ENCODE measurements at places on chromosomes 1 and 21.

DNA sequence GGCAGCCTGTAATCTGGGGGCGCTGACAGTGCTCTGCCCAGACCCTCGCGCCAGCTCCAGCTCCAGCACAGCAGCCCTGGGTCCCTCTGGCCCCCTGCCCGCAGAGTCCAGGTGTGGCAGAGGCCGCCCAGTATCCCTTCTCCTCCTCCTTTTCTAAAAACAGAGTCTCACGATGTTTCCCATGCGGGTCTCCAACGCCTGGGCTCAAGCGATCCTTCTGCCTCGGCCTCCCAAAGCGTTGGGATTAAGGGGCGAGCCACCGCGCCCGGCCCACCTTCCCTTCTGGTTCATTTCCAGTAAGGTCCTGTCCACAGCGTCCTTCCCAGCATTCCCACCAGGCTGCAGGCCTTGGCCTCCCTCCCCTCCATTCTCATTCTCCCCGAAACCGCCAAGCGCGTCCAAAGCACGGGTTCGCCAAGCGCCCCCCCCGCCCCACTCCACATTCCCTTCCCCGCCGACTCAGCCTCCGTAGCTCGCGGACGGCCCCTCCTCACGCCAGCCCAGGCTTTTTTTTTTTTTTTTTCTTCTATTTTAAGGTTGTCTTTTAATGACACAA is 2.0 kb upstream of the PCBP3 start:
- DNase-seq, result no peak

DNA sequence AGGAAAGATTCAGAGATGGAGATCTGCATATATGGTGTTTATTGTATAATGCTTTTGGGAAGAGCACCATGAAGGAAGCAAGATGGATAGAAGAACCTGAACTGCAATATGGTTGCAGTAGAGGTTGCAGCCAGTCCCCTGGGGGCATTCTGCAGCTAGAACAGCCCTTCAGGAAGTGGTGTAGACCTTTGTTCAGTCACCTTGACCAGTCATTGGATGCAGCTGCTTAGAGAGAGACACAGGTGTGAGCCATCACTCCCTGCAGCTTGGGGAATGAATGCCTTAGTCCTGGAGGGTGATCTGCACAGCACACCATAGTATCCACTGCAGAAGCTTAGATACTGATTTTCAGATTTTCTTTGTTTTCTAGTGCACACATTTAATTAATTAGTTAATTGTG is 42.3 kb downstream of the NEK7 start:
- DNase-seq, result no peak

GRCh38 chr21:28641731-28642130 is 350.9 kb downstream of the LTN1 start:
- DNase-seq, result no peak

DNA sequence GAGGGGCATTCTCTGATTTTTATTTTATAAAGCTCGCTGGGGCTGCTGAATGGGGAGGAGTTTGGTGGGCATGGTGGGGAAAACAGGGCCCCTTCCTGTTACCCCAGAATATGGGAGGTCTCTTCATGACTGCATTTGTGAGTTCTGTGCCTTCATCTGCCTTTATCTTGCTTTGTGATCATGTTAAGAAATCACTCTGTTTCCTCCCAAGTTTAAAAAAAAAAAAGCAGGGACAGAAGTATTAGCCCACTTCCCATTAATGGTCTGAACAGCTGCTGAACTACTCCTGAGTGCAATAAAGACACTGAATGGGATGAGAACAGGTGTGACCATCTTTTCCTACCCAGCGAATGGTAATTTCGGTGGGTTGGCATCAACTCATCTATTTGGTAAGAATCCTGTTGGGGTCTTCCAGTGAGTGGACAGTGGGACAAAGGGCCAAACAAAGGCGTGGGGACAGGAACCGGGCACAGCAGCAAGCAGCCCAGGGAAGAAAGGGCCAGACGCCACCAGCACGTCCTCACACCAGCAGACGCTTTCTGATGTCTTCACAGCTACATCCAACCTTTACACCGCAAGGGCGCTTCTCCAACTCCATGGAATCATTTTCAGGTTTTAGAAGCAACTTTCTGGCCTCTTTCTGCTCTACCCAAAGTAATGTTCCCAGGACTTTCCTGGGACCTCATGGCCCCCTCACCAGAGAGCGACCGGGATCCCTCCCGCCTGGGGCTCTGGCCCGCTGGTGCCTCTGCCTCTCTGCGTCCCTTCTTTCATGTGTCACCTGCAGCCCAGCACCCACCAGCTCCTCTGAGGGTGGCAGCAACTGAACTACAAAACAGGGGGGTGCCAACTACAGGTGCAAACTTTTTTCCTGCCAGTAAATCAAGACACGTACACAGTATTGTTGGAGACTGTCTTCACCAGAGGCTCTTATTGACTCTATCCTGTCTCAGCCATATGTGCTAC is 160.2 kb downstream of the ADSS2 start:
- DNase-seq, result no peak

DNA sequence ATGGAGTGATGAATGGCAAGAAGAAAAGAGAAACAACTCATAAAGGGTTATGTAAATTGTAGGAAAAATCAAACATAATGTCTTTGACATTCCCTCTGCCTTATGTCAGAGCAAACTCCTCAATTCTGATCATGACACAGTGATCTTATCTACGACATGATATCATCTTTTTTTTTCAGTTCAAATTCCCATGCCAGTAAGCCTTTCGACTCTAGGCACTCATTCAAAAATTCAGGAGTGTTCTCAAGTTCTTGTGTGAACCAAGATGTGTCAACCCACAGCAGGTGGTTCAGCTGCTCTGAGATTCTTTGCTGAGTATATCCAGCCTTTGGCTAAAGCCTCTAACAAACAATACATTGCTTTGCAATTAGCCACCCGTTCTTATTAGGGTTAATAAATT is 97.1 kb upstream of the ESRRG start:
- no peak for DNase-seq

- DNase-seq, result no peak
These were observed 10.6 kb downstream of the PGBD5 start for GRCh38 chr1:230415405-230416132.

DNA sequence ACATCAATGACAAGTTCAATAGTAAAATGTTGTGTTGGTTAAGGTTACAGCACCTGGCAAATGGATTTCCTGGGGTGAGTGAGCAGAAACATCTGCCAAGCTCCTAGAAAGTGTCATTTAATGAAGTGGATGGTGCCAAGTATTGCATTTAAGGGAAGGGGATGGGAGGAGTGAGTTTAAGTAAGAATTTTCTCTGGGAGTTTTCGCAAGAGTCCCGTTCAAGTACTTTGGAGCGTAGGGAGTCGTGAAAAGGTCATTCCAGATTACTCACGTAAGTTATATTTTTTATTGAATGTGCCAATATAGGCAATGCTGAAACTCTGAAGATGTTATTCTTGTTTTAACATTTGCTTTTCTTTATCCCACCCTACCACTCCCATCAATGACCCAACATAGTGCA is 117.4 kb upstream of the RAB3GAP2 start:
- DNase-seq, result no peak

DNA sequence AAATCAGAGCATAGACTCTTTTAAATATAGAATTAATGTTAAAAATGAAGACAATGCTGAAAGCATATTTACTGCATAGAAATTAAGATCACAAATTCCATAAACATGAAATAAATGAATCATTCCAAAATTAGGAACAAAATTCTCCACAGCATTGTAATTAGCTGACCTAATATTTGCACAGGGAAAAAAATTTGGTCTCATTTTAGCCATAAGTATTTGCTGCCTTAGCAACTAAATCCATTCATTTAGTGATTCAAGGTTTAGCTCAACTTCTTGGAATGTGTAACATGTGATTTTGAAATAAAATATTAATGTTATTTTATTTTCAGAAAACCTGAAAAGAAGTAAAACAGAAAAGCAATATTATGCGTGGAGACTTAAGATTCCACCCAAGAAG is 25.5 kb downstream of the ADAMTS5 start:
- no peak for DNase-seq

Data from activated T-cell treated with anti-CD3 and anti-CD28 coated beads for 24 hours (primary cell).